ENCODE measurements at places on chromosomes 1 and 21.

DNA sequence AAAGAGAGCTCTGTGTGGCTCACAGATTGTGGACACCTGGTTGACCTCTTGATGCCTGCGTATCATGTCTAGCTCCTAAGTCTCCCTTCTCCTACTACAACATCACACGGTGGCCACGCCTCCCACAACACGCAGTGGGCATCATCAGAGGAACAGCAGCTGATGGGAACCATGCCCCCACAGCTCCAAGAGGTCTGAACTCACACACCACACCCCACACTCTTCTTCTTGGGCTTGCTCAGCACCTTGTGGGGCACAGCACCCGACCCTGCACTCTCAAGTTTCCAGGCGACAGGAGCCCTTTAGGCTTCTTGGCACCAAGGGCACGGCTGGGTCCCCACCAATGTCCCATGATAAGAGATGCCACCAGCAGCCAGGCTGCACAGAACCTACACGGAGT is 18.8 kb upstream of the CDCP2 start:
- DNase-seq, result no peak

GRCh38 chr1:115771094-115771846 is 2.8 kb upstream of the CASQ2 start:
- no peak for DNase-seq

GRCh38 chr1:233998456-233998855 is 94.0 kb downstream of the SLC35F3 start:
- DNase-seq, result no peak

- no peak for DNase-seq
Measured at GRCh38 chr1:31241321-31241720, 1.6 kb upstream of the NKAIN1 start.

GRCh38 chr1:35030338-35030737 is 1.4 kb downstream of the ZMYM6 start:
- DNase-seq, result no peak

DNA sequence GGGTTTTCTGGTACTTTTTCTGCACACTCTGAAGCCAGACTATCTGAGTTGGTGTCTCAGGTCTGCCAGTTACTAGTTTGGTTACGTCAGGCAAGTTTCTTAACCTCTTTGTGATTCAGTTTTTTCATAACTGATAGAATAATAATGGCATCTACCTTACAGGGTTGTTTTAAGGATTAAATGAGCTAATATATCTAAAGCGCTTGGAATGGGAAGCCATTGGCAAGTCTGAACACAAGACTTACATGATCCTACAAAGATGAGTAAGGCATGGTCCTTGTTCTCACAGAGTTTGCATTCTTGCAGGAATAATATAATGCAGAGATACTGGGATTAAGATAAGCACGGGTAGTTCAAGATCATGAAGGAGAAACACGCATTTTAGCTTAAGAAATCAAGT is 9.2 kb upstream of the DENND2D start:
- no peak for DNase-seq
